ENCODE measurements at places on chromosomes 2 and 18.

- no peak for DNase-seq
These were observed 1605.6 kb upstream of the ZEB2 start for GRCh38 chr2:146125551-146125950.

DNA sequence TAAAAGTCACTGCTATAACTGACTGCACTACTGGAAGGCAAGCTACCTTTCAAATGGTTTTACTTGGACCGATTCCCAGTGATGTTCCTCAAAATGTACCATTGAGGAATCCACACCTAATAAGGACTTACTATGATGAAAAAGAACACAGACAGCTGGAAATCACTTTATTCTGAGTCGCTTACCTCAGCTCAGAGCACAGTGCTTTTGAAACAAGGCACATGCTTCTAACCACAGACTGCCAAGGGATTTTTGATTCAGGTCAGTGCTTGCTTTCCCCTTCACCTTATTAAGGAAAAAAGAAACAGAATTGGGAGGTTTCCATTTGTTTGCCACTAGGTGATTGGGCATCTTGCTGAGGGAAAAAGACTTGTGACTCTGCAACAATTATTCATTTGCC, 707.5 kb upstream of the FSHR start:
- no peak for DNase-seq

GRCh38 chr2:6212491-6212890, 520.3 kb downstream of the SOX11 start:
- no peak for DNase-seq

GRCh38 chr2:239457586-239458445, 57.0 kb upstream of the HDAC4 start:
- no peak for DNase-seq

- DNase-seq: no peak
These were observed 376.6 kb downstream of the NBAS start for GRCh38 chr2:15184491-15184890.

- DNase-seq: no peak
These were observed 78.7 kb downstream of the NCAPH start for GRCh38 chr2:96414161-96414710.

DNA sequence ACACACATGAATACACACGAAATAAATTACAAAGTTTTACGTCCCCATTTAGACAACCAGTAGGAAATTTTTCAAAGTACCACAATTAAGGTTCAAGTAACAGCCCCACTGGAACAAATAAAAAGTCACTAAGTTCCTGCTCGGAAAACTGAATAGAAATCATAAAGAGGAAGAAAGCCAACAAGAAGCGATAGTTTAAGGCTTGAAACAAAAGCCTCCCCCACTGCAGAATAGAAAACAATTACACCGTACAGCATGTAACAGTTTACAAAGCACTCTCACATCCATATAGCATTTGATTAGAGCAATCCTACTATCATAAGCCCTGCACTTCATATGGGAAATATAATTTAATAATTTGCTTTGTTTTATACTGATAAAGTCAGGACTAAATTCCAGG, 15.5 kb downstream of the KLF7 start:
- DNase-seq: no peak

DNA sequence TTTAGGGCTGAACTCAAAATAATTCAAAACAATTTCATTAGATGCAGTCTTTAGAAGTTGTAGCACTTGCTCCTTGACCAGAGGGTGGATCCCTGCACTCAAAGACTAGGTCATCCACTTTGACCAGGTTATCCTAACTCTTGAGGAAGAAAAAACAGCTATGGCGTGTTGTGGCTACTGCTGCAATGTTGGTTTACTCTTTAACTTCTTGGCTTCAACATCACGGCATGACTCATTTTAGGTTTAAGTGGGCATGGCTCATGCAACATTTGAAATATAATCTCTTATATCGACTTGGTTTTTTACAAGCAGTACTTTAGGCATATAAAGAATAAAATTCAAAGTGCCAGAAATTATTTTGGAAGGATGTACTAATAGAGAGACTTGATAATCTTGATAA, 35.4 kb downstream of the ANKRD29 start:
- DNase-seq: no peak

DNA sequence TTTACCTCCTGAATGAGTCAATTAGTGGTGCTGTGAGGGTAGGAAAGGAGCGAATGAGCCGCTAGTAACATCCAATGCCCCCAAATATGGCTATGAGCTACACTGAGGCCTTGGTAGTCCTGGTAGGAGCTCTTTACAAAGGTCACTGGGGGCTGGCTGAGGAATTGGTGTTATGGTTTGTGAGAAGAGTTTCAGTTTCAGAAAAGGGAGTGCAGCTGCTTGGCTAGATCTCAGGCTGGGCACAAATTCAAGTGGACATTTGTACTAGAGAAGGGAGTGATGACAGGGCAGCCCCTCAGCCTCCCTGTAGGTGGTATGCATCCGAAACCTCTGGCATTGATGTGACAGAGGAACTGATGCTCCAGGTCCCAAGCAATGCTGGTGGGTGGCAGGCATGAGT, 13.9 kb upstream of the PAIP2B start:
- DNase-seq: no peak

GRCh38 chr2:105683011-105683492, 61.7 kb upstream of the NCK2 start:
- DNase-seq: no peak

DNA sequence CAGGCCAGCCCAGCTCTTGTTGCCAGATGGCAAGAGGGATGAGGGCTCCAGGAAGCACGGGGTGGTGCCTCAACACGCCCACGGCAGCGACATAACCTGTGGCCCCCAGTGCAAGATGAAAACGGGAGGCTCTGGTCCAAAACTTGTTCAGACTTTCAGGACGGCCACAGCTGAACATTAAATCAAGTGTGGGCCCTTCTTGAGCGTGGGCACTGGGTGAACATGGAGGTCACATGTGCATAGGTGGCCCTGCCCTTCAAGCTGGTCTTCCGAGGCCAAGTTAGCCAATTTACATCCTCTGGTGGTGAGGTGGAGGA, 77.5 kb downstream of the NDUFA10 start:
- DNase-seq: no peak

DNA sequence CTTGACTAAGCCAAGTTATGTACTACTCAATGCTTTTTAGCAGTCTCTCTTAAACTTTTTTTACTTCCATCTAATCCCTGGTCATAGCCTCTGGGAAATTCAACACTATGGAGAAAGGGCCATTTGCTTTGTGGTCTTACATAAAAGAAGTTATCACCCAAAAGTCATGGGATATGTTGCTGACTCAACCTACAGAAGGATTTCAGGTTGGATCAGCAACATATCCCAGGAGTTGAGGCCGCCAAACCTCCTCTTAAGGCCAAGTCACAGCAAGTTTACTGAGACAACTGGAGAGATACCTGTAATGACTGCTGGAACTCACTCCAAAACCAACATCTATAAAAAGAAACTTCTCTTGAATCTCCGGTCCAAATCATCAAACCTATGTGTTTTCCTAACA, 141.1 kb downstream of the IRS1 start:
- no peak for DNase-seq

- DNase-seq: no peak
These were observed 72.4 kb upstream of the YWHAQ start for GRCh38 chr2:9703085-9703678.

DNA sequence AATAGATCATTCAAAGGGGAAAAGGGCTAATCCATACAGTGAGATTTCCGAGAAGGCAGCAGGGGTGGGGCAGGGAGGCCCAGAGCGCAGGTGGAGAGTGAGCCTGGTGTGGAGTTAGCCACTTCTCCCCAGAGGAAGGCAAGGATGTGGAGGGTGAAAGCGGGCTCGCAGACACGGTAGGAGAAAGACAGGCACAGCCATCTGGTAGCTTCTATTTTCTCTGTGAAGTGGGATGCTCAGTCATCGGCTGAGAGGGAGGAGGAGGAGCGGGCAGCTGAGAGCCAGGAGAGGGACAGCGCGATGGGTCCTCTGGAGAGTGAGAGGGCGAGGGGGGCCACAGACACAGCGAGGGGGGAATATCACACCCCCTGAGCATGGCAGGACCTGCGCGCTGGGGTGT, 153.3 kb upstream of the NDUFV2 start:
- no peak for DNase-seq

DNA sequence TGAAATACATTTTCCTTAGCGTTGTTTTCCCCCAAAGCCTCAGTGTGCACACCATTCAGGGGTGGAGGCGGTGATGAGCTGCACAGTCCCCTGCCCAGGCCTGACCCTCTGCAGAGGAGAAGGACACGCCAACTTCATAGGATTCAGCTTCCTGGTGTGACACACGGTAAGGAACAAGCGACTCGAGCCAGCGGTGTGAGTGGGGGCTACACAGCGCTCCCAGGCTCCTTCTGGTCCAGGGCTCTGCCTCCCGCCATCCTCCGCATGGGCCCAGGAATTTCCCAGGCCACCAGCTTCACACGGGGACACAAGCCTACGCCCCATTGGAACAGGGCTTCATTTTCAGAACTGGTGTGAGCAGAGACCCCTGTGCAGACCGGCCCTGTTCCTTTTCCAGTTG, 272.1 kb downstream of the HDAC4 start:
- no peak for DNase-seq

DNA sequence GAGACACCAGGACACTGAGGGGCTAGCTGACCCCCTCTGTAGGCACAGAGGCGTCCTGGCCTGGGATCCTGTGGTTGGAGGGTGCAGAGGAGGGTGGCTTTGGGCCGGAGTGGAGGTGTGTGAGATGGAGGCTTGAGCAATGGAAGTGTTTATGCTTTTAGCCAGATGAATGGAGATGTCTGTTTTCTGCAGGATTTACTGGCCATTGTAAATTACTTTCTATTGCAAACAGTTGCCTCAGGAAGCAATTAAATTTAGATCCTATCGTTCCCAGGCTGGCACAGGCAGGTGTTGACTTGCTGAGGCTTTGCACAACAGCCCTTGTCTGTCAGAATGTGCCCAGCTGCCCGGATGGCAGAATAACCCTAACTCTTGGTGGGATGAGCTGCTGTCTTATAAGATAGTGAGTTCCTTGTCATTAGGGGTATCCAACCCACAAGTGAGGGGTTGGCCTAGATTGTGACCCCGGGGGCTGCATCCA, 1.8 kb upstream of the ARID5A start:
- no peak for DNase-seq

GRCh38 chr2:140696449-140696848, 1434.4 kb downstream of the LRP1B start:
- no peak for DNase-seq

- DNase-seq: no peak
These were observed at the start of gene DSG3 for GRCh38 chr18:31447530-31448191. Gene DSG3, plus strand, starts transcription at chr18:31447741. Its CDS starts 137 bp downstream, at chr18:31447878.

- DNase-seq: no peak
These were observed 686 bp upstream of the PNO1 start for GRCh38 chr2:68157002-68157401.

GRCh38 chr2:215712219-215712868, 276.5 kb upstream of the FN1 start:
- no peak for DNase-seq

- DNase-seq: no peak
These were observed 170.0 kb downstream of the AGAP1 start for GRCh38 chr2:235663875-235664274.

DNA sequence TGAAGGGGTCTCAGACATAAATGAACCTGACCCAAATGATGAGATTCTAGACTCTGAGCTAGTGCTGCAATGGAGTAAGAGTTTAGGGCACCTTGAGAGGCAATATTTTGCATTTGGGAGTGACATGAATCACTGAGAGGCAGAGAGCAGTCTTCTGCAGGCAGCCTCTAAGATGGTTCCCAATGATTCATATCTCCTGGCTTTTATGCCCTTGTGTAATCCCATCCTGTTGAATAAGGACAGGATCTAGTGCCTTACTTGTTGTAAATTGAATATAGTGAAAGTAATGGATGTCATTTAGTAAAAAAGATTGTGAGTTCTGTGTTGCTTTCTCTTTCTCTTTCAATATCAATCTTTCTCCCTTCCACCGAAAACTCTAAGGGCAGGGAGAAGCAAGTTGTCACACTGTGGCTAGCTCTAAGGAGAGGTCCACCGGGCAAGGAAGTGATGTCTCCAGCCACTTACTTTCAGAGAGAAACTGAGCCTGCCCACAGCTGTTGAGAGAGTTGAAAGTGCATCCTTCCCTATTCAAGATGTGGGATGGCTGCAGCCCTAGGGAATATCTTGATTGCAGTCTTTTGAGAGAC, 144.7 kb downstream of the TRIB2 start:
- DNase-seq: no peak

- no peak for DNase-seq
These were observed 166.7 kb downstream of the FHOD3 start for GRCh38 chr18:36464126-36464651.
